Fibroblast of skin of right quadriceps (primary cell): ENCODE measurements at places on chromosomes 3 and 15.

DNA sequence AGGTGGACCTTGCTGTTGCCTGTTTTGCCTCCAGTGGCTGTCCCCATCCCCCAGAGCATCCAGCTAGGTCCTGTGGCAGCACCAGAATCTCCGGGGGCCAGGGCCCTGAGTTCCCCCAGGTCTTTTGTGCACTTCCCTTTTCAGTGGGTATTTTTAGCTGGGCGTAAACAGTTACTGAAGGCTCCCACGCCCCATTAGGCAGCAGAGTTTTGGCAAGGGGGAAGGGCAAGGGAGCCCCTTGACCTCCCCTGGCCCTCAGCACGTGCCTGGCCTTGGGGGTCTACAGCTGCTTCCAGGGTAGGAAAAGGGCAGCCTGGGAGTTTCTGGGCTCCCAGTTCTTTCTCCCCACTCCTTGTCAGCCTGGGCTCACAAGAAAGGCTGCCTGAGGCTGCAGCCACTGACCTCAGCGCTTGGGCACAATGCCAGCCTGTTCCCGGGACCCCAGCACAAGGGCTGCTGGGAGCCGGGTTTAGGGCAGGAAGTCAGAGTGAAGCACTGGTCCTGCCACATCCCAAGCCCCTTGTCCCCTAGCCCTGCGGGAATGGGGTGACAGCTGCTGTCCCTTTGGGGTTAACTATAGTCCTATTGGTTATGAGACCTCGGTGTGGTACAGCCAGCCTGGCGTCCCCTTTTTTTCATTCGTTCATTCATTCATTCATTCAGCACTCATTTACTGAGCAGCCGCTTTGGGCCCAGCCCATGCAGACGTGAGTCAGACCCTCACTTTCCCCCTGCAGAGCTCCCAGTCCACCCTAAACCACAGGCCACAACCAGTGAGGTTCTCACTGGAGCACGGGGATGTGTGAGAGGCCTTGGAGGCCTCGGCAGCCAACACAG, 8.4 kb downstream of the CSK start:
- DNase-seq = peak; percentile 75

DNA sequence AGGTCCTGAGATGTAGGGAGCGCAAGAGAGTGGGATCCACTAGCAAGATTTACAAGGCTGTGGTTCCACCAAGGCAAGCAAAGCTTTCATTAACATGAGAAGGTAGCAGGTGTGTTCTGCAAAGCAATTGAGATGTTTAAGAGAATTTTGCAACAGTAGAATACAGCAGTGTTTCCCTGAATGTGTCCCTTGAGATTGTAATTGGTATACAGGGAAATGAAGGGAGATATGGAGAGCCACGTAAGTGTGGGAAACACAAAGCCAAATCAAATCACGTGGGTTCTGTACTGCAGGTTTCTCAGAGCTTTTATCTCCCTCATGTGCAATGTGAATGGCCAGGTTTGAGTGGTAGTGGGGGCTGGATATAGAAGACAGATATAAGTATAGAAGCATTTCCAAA, 67.3 kb downstream of the ATG7 start:
- no peak for DNase-seq

- no peak for DNase-seq
Measured at GRCh38 chr15:33430577-33430976, 119.8 kb downstream of the RYR3 start.

GRCh38 chr3:145893331-145893730, 267.7 kb downstream of the PLOD2 start:
- DNase-seq = no peak

GRCh38 chr15:66595931-66596545, 30.2 kb upstream of the LCTL start:
- peak; percentile 81 for DNase-seq

GRCh38 chr3:45054196-45054857, 28.2 kb downstream of the CLEC3B start:
- peak; percentile 70 for DNase-seq

DNA sequence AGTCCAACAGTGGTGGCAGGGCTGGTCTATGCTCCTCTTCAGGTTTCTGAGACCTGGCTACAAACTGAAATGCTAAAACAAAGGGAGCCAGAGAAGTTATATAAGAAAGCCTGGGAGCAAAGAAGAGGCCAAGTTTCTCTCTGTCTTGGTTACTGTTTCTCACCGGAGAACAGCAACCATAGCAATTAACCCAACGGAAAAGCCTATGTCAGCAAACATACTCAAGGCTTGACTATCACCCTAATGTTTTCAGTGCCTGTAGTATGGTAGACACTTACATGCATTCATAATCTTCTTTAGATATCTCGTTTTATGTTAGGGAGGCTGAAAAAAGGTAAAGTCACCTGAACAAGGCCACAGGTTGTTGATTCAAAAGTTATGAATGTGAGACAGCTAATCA, 86.3 kb upstream of the CLSTN2 start:
- no peak for DNase-seq

DNA sequence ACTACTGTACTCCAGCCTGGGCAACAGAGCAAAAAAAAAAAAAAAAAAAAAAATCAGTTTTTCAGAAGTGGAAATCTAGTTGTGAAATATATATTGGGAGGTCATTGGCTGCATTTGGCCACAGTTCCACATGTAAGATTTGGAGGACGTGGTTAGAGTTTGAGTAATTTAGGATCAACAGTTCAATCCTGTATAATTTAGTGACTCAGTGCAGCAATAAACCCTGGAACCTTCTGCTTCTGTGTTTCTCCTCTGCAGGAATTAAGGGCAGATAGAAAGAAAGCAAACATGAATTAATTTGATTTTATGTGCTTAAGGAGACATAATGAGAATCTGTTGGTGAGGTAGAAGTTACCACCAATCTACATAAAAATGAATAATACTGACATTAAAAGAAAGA, 347.0 kb downstream of the PTPRG start:
- peak; percentile 59 for DNase-seq

DNA sequence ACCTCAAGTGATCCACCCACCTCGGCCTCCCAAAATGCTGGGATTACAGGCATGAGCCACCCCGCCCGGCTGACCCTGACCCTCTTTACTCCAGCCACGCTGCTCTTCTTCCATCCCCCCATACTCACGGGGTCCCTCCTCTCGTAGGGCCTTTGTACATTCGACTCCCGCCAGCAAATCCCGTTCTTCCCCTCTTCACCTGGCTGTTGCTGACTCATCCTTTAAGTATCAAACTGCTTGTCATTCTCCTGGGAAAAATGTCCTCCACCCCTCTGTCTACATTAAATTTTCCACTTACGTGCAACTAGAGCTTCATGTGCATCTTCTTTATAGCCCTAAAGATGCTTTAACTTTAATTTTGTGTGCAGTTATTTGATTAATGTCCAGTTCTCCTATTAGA, 203.1 kb downstream of the OPA1 start:
- DNase-seq = no peak

- DNase-seq = no peak
Measured at GRCh38 chr3:129424185-129424841, 4.1 kb downstream of the EFCAB12 start.

DNA sequence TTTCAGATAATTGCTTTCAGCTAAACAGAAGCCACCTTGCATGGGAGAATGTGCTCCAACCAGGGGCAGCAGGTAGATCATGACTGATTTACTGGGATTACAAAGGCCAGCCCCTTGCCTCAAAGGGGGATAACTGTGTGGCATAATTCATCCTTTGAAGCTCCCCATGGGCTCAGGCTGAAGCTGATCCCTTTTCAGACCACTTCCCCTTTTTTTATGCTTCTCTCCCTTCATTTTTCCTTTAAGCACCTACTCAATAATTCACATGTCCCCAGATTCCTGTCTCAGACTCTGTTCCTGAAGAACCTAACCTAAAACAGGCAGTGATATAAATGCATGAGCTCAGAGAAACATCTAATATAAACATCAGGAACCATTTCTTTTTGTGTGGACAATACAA, 8.2 kb upstream of the MYRIP start:
- DNase-seq = no peak

DNA sequence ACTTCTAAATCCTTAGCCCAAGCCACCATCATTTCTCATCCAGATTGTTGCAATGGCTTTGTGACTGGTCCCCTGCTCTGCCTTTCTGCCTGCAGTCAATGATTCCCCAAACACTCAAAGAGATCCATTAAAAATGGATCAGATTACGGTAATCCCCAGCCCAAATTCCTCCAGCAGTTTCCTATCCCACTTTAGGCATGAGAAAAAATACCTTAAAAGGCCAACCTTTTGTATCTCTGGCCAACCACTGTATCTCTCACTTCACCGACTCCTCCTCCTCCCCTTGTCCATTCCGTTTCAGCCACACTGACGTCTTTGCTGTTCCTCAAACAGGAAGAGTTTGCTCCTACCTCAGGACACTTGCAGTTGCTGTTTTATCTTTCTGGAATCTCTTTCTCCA, 20.9 kb upstream of the IL1RAP start:
- DNase-seq = no peak

- peak; percentile 39 for DNase-seq
Measured at GRCh38 chr3:53350652-53351051, 3.3 kb upstream of the DCP1A start.

DNA sequence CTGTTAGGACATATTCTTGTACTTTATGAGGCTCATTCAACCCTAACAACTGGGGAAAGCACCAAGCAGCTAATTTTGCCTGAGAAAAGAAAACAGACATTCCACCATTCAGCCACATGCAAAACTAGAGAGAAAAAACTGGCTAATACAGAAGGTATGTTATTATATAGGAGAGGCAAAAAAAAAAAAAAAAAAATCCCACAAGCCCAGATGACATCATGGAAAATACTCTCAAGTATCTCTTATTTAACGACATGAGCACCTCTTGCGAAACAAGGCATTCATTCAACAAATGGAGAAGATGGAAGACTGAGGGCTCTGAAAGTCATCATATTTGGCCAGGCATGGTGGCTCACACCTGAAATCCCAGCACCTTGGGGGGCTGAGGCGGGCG, 61.5 kb downstream of the PRICKLE2 start:
- DNase-seq = peak; percentile 97

- DNase-seq = no peak
Measured at GRCh38 chr3:17065881-17066280, 181.1 kb downstream of the PLCL2 start.

GRCh38 chr15:64100958-64101357, 5.2 kb downstream of the SNX1 start:
- no peak for DNase-seq

- no peak for DNase-seq
Measured at GRCh38 chr3:16940769-16941700, 56.3 kb downstream of the PLCL2 start.

DNA sequence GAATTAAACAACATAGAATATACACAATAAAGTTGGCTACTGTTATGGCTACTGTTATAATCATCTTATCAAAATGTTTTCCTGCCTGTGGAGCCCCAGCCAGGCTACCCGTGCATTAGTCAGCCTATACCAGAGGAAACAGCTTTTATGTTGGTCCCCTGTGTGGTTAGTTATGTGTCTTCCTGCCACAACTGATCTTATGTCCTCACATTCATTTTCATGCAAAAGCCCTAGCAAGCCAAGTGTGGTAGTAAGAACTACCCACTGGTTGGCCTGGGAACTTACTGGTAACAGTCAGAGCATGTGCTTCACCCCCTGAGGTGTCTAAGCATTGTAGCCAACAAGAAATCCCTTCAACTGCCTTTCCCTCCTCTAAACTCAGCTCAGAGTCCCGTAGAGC, 21.8 kb downstream of the MGLL start:
- DNase-seq = peak; percentile 46

GRCh38 chr3:45055411-45056143, 29.5 kb downstream of the CLEC3B start:
- DNase-seq = peak; percentile 84

- peak; percentile 32 for DNase-seq
Measured at GRCh38 chr3:52053307-52054304, 2.8 kb downstream of the DUSP7 start.

DNA sequence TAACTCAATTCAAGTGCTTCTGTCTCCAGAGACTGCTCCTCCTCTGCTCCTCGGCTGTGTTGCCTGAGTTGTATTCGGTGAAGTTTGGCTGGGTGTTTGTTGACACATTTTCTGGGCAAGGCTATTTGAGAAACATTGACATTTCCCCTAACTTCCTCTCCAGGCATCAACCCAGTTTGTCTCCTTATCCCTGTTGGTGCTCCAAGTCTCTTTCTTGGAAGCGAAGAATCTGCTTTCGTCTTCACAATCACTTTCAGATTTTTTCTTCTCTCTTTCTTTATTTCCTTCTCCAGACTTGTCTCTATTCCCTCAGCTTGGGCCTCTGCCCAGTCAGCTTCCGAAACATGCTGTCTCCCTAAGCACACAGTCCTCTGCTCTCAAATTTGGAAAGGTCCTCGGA, 84.7 kb downstream of the ETV5 start:
- peak; percentile 15 for DNase-seq
